Stomach (tissue), 19 donors: ENCODE measurements at places on chromosomes 3 and 15. TPM values are rescaled to one million over a fixed set of nuclear protein-coding genes. Genes with fewer than 3 reads are reported as not detected.

Gene VPS39
- 222 TPM for total RNA-seq

Gene POTEB
- not detected for total RNA-seq

Gene CLASP2
- total RNA-seq = 136 TPM

Gene RSRC1
- total RNA-seq = 11.3 TPM

Gene AADAC
- 54.7 TPM for total RNA-seq

- no peaks in the 10 kb centered on the region for H3K27me3 ChIP-seq
- DNase-seq = peak; percentile 52
- peaks cover 6% of the 10 kb centered on the region for H3K4me1 ChIP-seq
- no peak overlapping the region for H3K4me3 ChIP-seq
- H3K36me3 ChIP-seq = no peaks in the 10 kb centered on the region
These were observed 186.9 kb downstream of the MAGI1 start for GRCh38 chr3:65851827-65852226.

- H3K27me3 ChIP-seq = no peaks in the 10 kb centered on the region
- peaks cover 53% of the 10 kb centered on the region for H3K4me1 ChIP-seq
- no peak overlapping the region for H3K4me3 ChIP-seq
These were observed 25.2 kb downstream of the CCNL1 start for GRCh38 chr3:157134620-157135191.

- H3K4me3 ChIP-seq = no peak overlapping the region
- H3K36me3 ChIP-seq = peaks cover 44% of the 10 kb centered on the region
- H3K4me1 ChIP-seq = no peaks in the 10 kb centered on the region
These were observed 28.7 kb downstream of the ALDH1L1 start for GRCh38 chr3:126151562-126152302.

- H3K27ac ChIP-seq = no peak overlapping the region
- H3K4me1 ChIP-seq = no peaks in the 10 kb centered on the region
- DNase-seq = no peak
- no peak overlapping the region for H3K4me3 ChIP-seq
- no peaks in the 10 kb centered on the region for H3K36me3 ChIP-seq
These were observed 92.8 kb downstream of the PCSK6 start for GRCh38 chr15:101396484-101397261.

DNA sequence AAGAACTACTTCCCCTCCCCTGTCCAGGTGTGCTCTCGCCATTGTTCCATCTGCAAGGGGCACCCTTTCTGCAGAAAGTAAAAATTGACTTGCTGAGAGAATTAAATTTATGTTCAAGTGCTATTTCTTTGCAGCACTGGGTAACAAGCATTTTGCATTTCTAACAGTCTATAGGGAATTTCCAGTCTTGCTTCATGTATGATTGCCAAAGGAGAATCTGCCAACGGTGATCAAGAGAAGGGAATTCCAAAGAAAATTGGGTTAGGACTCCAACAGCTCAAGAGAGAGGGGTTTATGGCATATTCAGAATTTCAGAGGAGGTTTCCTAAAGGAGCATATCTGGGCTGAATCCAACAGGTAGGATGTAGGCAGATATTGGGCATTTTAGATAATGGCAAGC, 136.7 kb upstream of the WNT5A start:
- H3K27ac ChIP-seq = no peak overlapping the region
- no peak overlapping the region for H3K4me3 ChIP-seq
- no peaks in the 10 kb centered on the region for H3K27me3 ChIP-seq
- no peaks in the 10 kb centered on the region for H3K36me3 ChIP-seq
- no peak for DNase-seq

DNA sequence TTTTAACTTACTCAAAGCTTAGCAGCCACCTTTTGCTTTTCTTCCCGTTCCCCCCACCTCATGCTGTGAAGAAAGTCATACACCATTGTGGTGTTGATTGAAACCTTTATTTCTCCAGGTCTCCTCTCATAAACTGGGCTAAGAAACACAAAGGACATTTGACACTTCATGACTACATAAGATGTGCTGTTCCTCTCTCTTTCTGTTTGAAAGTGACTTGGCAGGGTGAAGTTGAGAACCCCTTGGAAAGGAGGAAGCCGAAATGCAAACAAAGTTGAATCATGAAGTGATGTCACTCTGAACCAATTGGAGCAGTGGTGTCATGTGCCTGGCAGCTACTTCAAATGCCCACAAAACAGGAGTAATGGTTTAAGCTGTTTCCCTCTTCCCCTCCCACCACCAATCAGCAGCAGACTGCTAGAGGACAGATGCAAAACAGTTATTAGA, 174.7 kb downstream of the IGF1R start:
- H3K27me3 ChIP-seq = no peaks in the 10 kb centered on the region
- no peak overlapping the region for H3K27ac ChIP-seq

DNA sequence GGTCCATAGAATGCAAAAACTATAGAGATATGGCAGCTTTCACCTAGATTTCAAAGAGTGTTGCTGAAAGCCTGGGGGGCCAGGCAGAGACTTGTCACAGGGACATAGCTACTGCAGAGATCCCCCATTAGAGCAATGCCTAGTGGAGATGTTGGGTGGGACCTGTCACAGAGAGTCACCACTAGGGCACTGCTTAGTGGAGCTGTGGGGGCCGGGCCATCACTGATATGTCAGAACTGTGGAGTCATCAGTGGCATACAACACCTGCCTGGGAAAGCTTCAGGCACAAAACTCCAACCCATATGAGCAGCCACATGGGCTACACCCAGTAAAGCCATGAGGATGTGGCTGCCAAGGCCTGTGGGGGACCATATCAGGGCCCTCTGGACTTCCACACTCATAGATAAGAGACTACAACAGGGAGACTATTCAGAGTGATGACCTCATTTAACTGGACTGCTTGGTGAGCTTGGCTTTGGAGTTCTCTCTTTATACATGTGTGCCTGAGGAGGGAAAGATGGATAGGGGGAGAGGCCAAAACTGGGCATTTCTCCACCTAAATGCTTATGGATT, 176.3 kb downstream of the ZNF621 start:
- no peaks in the 10 kb centered on the region for H3K27me3 ChIP-seq
- no peak overlapping the region for H3K27ac ChIP-seq
- H3K36me3 ChIP-seq = no peaks in the 10 kb centered on the region
- H3K4me1 ChIP-seq = no peaks in the 10 kb centered on the region
- no peak overlapping the region for H3K4me3 ChIP-seq

DNA sequence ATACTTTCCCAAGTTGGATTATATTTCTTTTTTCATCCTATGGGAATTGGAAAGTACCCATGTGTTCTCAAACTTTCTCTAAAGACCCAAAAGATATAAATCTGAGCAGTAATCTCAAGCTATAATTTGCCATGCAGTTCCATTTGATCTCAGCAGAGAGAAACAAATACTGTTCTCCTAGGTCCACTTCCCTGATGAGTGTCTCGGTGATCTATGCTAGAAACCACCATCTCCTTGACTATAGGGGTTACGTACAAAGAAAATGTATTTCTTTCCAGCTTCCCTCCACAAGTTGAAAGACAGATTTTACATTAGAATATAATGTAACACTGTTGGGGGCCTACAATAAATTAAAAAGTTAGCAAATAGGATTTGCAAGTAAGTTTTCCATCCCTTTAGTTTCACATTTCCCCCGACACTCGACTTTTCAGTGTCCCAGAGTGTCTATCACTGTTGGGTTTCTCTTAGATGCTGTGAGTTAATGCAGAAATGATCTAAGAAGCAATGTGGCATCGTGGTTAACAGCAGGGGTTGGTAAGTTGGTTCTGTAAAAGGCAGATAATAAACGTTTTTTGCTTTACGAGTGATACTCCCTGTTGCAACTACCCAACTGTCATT, 465.1 kb upstream of the CFAP20DC start:
- DNase-seq = no peak
- H3K27ac ChIP-seq = no peak overlapping the region
- H3K4me1 ChIP-seq = peaks cover 17% of the 10 kb centered on the region
- H3K27me3 ChIP-seq = no peaks in the 10 kb centered on the region
- H3K36me3 ChIP-seq = no peaks in the 10 kb centered on the region

- no peaks in the 10 kb centered on the region for H3K36me3 ChIP-seq
- no peak overlapping the region for H3K4me3 ChIP-seq
- no peaks in the 10 kb centered on the region for H3K4me1 ChIP-seq
- no peaks in the 10 kb centered on the region for H3K27me3 ChIP-seq
- H3K27ac ChIP-seq = no peak overlapping the region
These were observed 43.6 kb upstream of the DCBLD2 start for GRCh38 chr3:98945101-98945524.
